NCI-H226 (cell line): ENCODE measurements at places on chromosomes 1 and 21.
A peak's percentile ranks its signal among the peaks of the same experiment; 100 is the strongest.

- peak; percentile 30 for DNase-seq
These were observed 199.4 kb upstream of the PTBP2 start for GRCh38 chr1:96521994-96522760.

GRCh38 chr21:32256873-32257620 lies 21.8 kb downstream of the MIS18A start:
- peak; percentile 66 for DNase-seq

DNA sequence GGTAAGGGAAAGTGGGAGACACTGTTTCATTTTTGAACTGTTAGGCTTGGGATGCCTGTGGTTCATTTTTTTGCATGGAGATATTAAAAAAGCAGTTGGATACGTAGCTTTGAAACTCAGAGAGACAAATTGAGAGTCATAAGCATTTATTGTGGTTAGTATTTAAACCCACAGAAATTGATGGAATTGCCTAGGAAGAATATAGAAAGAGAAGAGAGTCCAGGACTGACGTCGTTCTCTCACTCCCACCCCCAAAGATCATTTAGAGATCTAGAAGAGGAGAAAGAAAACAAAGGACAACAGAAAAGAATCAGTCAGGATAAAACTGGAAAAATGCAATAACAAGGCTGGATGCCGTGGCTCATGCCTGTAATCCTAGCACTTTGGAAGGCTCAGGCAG lies 73.2 kb upstream of the BMP8A start:
- no peak for DNase-seq

GRCh38 chr1:47780469-47780995 lies 216.7 kb downstream of the TRABD2B start:
- DNase-seq: no peak

- DNase-seq: no peak
These were observed 670.2 kb upstream of the CXADR start for GRCh38 chr21:16842696-16843035.

GRCh38 chr1:212124690-212125582 lies 89.4 kb downstream of the DTL start:
- no peak for DNase-seq

DNA sequence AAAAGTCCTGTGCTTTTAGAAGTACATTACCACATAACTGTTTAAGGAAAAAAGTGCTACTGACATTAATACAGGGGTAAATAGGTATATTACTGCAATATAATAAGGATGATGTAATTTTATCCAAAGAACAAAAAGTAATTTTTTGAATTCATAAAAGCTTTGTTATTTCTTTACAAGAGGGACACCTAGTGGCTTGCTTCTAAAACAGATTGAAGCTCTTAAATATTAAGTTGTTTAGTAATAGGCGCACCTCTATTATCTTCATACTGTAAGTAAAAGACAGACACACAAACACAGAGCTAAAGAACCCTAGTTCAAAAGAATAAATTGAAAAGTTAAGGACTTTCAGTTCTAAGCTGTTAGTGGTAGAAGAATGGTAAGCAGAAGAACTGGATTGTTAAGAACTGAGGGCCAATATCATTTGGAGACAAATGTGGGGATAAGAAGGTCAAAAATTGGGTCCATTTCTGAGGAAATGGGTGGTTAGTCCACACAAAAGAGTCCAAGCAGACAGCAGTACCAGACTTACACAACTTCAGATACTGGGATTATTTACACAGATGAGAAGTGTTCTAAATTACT lies 15.4 kb downstream of the ZNHIT6 start:
- DNase-seq: peak; percentile 7

DNA sequence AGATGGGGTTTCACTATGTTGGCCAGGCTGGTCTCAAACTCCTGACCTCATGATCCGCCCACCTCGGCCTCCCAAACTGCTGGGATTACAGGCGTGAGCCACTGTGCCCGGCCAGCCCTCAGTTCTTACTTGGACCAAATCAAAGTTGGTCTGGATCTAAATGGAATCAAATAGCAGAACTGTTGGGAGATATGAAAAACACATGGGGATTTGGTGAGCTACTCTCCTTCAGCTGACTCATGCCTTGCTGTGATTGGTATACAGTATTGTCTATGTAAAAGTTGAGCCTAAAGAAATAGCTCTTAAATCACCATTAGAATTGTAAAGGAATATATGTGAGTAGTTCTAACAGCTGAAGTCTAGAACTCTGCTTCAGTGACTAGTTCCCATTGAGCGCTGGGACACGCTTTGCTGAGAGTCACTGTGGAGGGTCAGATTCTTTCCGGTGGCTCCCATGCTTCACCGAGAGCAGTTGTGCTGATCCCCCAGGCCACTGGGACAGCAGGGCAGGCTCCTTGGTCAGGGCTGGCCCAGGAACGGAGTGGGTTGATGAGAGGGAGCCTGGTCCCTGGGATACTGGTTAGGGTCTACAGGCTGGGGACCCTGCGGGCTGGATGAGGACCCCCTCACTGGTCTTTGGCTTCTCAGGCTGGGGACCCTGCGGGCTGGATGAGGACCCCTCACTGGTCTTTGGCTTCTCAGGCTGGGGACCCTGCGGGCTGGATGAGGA lies 14.0 kb downstream of the PKNOX1 start:
- no peak for DNase-seq

DNA sequence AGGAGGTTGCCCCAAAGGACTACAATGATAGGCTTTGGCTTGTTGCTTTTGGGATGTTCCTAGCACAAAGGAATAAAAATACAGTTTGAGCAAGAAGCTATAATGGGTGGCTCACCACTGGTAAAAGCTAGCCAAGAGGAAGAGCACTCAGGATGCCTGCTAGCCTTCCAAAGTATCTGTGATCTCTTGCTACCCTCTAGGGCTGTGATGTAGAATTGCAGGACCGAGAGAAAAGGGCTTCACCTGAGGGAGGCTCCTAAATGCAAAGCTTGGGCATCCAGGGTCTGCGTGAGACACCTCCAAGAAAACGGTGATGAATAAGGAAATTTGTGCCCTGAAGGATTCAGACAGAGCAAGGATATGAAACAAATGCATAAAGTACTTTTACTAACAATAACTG lies 17.7 kb downstream of the IVL start:
- DNase-seq: peak; percentile 38

- no peak for DNase-seq
These were observed 136.8 kb upstream of the RUNX3 start for GRCh38 chr1:25066731-25067517.

GRCh38 chr1:18920931-18921330 lies 18.6 kb upstream of the ALDH4A1 start:
- DNase-seq: no peak

- no peak for DNase-seq
These were observed 25.5 kb downstream of the PUM1 start for GRCh38 chr1:31040038-31040437.

DNA sequence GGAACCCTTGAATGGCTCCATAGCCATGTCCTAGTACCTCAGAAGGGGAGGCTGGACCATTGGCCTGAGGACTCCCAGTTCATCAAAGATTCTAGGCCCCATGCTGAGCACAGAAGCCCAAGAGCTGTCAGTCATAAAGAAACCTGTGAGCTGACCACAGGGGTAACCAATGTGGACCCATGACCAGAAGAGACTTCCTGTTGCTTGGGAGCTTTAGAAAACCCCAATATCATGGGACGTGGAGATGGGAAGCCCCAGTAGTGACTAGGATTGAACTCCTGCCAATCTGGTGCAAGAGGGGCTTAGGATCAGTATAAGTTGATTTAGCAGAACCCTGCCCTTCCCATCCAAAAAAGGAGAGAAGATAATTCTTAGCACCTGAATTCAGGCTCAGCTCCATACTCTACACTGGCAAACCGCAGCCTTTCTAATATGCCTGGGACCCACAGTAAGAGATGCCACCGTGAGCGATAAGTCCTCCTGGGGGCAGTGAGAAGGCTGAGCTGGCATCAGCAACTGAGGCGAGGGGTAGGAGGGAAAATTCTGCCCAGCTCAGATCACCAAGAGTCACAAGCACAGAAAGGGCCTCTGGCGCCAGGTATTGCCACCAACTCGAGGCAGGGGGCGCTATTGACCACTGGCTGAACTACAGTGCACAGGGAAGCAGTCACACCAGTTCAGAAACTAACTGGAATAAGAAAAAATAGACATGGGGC lies 108.9 kb downstream of the CAPN8 start:
- DNase-seq: no peak

GRCh38 chr1:240234485-240235210 lies 143.0 kb downstream of the FMN2 start:
- peak; percentile 24 for DNase-seq

DNA sequence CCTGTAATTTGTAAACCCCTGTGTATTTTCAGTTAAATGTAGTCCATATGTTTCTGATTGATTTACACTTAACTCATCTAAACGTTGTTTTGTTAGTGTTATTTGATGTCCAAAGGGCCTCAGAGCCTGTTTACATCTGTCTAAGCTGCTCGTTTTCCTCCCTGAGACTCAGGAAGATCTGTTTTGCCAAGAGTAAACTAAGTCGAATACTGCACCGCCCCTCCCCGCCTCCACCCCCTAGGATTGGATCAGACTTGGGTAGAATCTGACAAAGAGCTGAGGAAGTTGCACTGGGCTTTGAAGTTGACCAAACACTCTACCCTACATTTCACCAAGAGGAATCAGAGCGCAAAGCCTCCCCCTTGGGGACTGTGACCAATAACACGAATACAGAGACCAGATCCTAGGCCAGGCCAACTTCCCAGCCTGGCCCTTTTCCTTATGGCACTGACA lies 206.9 kb upstream of the LMO4 start:
- DNase-seq: no peak

GRCh38 chr1:3003941-3004270 lies 17.4 kb upstream of the ACTRT2 start:
- no peak for DNase-seq

DNA sequence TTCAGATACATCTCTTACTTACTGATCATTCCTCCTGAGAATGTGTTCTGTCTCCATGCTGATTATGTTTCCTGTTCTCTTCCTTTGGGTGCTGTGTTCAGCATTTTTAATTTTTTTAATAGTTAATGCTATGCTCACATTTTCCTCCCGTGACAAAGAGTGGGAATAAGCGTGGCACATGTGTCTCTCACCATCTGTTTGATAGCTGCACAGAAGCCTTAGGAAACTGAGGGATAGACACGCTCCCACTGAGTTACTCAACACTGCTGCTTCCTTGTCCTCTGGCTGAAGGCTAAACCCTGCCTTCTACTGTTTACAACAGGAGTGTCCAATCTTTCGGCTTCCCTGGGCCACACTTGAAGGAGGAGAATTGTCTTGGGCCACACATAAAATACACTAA lies 264.2 kb downstream of the DISC1 start:
- DNase-seq: no peak

GRCh38 chr1:70745199-70745598 lies 302.4 kb downstream of the PTGER3 start:
- DNase-seq: no peak

DNA sequence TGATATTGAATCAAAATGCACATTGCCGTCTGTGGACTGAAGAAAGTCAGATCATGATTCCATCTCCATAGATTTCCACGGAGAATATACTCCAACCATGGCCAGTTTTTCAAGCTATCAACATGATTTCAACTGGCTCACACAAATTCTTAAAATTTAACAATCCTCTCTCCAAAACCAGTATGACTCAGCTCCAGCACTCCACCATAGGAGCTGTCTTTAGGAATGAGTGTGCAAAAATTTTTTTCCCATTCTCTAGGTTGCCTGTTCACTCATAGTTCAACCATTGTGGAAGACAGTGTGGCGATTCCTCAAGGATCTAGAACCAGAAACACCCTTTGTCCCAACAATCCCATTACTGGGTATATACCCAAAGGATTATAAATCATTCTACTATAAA lies 40.8 kb downstream of the RGL1 start:
- DNase-seq: no peak

GRCh38 chr1:107803579-107803978 lies 161.4 kb downstream of the VAV3 start:
- no peak for DNase-seq

DNA sequence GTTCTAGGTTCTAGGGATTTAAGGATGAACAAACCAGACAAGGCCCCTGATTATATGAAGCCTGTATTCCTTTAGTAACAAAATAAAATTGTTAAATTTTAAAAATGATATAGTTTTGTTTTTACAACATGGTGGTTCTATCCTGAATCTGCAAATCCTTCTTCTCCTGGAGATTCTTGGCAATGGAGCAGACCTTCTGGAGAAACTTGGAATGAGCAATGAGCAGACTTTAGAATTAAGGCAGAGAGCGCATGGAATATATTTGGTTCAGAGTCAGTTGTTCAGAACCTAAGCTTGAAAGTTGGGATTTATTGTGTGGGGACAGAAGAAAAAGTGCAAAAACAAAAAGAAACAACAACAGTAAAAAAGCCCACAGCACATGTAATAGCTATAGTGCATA lies 381.1 kb downstream of the ADGRL2 start:
- no peak for DNase-seq

DNA sequence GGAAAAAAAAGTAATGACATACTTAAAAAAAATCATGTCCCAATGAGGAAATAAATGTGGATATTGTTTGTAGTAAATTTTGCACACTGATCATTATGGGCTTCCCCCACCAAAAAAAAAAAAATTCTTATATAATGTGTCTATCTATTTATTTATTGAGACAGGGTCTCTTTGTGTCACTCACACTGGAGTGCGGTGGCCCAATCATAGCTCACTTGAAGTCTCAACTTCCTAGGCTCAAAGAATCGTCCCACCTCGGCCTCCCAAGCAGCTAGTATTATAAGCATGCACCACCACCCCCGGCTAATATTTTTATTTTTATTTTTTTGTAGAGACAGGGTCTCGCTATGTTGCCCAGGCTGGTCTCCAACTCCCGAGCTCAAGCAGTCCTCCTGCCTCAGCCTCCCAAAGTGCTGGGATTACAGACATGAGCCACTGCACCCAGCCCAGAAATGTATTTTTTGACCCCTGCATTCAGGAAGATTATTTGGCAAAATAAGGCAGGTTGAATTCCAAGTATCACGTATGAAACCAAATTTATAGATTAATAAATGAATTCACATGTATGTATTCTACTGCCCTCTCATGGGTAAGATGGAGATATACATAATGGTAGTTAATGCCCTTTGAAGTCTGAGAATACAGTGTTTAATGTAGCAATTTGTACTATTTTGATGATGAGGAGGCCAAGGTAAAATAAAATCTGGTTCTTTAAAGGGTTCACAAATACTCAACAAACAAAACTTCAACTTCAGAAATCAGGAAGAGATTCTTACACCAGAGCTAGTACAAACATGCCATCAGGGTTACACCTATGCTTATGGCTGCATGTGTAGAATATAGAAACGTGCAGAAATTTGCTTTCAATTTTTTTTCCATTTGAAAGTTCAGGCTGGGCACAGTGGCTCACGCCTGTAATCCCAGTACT lies 1.4 kb upstream of the DENND2C start:
- peak; percentile 2 for DNase-seq

DNA sequence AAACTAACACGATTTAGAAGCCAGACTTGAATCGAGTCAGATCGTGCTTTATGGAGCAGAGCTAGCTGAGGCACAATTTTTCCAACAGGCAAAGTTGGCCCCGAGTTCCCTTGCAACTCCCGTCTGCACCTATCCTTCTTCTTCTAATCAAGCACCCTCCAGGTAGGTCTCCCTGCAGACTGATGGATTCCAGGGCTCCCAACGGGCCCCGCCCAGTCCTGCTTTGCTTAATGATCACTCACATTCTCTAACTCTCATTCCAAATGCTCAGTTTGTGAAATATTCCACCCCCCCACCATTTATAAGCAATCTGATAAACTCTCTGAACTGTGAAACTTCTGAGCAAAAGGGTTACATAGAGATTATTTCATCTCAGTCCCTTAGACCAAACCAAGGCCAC lies 119.6 kb downstream of the SLC30A10 start:
- DNase-seq: no peak

GRCh38 chr1:201647722-201648065 lies 108.8 kb downstream of the NAV1 start:
- DNase-seq: no peak
